ENCODE measurements at places on chromosomes 3 and 15.

GRCh38 chr3:48215876-48216275 lies 7.4 kb upstream of the CAMP start:
- DNase-seq: no peak

DNA sequence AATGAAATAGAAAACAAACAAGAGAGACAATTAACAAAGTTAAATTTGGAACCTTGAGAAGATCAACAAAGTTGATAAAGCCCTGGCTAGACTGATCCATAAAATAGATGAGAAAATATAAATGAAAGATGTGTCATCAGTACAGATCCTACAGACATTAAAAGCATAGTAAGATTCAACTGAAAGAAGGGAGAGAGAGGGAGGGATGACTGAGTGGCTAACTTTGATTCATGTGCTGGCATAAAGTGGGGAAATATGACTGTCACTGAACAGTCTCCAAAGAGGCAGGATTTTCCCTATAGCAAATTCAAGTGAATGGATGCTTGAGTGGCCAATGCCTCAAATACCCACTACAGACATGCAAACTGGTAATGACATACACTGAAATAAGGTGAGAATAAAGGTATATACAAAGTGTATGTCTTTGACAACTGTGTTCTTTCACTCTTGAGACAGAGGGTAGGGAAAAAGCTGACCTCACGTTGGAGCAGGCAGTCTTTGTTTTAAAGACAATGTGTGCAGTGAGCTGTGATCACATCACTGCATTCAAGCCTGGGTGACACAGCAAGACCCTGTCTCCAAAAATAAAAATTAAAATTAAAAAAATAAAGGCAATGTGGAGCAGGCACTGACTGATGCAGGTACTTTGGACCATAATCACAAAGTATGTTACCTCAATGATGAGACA lies 35.9 kb upstream of the CHD2 start:
- no peak for DNase-seq

- no peak for DNase-seq
Observed at GRCh38 chr3:128588147-128588546, 62.5 kb downstream of the RPN1 start.

GRCh38 chr3:133595341-133595740 lies 21.9 kb downstream of the CDV3 start:
- DNase-seq: no peak

DNA sequence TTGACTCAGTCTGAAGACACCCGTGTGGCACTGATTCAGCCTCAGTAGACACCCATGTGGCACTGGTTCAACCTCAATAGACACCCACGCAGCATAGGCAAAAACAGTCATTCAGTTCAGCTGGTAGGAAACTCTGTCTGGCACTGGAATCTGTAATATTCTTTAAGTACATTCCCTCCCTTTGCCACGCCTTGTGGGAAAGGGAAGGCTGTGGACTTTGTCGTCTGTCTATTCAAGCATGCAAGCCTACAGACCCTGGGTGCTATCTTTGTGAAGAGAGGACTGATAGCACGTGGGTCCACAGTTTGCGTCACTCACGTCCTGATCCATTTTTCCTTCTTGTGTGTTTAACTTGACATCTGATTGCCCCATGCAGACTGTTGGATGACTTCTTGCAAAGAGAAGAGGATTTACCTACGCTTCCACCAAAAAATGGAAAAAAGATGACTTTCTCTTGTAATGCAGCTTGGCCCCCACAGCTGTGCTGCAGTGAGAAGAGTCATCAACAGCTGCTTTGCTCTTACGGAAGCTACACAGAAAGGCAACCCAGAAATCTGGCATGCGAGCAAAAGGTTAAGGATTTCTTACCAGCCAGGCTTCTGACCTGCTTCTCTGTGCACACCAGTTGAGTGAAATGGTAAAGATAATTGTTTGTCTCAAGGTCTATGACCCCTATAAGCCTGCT lies 278.1 kb downstream of the ULK4 start:
- DNase-seq: no peak

DNA sequence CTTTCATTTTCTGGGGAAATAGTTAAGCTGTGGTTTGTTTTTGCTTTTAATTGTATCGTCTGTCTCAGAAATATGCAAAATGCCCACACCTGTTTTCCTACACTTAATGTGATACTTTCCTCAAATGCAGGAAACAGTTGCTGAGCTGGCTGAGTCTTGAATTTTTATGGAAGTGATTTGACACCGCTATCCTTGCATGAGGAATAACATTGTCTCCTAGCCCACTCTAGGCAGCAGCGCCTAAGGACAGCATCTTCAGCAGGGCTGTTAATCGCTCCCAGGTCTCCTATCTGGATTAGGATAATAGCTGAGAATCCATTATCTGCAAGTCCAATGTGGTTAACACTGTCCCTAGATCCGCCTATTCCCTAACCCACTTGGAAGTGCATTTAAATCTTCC lies 132.6 kb upstream of the NR2E3 start:
- no peak for DNase-seq

DNA sequence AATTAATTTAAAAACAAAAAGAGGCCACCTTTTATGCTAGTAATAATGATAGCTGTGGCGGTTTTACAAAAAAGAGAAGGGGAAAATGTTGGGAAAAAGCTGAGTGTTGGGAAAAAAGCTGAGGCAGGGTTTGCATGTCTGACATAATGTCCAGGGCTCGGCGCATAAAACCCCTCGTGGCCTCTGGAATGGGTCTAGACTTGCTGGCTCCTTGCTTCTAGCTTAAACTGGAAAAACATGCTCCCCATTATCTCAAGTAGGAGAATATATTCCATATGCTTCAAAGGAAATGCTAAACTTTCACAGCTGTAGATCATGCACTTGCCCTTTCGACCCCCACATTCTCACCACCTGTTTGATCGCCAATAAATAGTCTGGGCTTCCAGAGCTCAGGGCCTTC lies 53.0 kb downstream of the CYP19A1 start:
- DNase-seq: no peak

DNA sequence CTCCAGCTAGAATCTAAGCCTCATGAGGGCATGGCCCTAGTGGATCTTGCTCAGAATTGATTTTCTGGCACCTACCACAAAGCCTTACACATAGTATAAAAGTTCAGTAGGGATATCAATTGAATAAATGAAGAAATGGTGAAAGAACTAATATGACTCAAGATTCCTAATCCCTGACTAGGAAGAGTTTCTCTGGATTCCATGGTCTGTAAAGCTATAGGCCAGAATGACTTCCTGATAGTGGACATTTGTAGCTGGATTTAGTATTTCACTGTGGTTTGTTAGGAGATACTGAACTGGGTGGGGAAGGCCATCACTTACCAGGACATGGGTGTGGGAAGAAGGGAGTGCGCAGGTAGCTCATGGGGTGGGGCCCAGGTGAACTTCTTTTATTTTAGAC lies 168.9 kb downstream of the RAP2B start:
- no peak for DNase-seq

- DNase-seq: no peak
Observed at GRCh38 chr3:48273594-48274211, 32.8 kb downstream of the ZNF589 start.

DNA sequence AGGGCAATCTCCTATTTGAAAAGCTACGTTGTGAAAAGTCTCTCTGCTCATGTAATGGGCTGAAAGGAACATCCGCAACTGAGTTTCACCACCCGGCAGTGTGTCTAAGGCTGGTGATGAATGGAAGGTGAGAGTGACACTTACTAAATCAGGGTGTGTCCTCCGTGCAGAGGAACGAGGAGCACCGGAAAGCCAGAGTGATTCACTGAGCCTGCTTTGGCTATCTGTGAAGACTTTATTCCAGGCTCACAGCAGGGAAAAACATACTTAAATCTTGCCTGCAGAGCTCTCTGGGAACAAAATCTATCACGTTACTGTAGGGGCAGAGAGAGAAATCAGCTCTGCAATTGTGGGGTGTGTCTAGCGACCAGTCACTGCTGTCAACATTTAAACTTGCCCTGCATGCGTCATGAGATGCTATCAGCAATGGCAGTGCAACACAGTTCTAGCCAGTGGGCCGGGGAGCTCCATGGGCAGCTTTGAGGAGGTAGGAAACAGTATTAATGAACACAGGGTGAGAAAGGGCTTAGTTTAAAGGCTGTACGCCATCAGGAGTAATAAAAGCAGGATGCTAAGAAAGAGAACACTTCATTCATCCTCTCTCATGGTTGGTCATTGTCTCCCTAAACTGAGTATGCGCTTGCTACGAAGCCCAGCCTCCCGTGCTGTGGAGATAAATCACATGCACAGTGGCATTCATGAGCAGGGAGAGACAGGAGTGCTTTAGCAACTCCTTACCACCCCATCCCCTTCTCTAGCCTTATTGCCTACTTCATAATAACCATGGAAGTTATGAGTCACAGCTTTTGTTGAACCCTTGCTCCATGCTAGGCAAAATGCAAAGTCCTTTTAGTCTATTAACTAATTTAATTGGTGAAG lies 542.7 kb upstream of the ADAMTS9 start:
- no peak for DNase-seq

GRCh38 chr3:31635545-31635944 lies 102.8 kb downstream of the STT3B start:
- DNase-seq: no peak

DNA sequence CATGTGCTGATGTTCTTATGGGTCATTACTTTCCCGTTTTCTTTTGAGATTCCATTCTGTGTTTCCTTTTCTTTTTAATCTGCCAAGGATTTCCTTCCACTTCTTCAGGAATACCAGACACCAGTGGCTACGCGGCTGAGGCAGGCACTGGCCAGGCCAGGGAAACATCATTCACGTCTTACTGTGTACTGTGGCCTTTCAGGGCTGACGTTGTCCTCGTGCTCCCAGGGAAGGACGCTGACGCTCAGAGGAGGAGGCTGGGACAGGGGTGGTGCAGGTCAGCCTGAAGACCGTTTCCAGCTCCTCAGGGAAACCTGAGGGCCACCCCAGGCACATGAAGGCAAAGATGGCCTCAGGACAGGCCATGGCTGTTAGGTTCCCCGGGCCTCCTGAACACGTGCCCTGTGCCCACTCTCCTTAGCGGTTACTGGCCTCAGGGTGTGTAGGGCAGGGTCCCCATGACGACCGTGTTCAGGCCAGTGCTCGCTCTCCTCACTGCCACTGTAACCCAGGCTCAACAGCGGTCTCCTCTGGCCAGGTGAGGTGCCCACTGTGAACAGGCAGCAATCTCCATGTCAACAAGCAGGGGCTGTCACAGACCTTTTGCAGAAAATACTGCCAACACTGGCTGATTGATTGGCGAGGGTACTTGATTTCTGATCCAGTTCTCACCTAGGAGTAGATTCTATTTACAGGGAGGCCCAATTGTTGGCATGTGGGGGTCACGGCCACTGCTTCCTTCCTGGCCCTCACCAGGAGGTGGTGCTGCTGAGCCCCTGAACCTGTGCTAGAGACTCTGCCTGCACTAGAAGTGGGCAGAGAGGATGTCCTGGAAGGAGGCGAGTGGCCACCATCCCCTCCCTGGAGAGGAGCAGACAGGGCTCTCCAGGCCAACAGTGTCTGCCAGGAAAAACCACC lies 169.5 kb downstream of the ATP10A start:
- no peak for DNase-seq

DNA sequence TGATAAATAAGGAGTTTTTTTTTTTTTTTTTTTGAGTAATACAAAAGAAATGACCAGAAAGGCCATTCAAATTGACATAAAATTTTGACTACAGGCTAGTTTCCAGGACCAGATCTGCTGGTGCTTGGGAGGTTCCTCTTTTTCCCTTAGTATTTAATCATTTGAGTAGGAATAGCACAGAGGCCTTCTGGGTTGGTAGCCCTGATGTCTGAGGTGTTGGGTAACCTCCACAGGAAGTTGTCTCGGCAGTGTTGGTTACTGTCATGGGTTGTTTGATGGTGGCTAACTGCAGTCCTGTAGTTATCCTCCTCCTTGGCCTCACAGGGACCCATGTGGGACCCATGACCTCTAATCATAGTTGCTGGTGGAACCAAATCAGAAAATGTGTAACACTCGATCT lies 91.1 kb downstream of the USP13 start:
- DNase-seq: no peak

GRCh38 chr15:55606214-55606613 lies 18.1 kb upstream of the PYGO1 start:
- no peak for DNase-seq

- no peak for DNase-seq
Observed at GRCh38 chr15:40006003-40006402, 33.0 kb downstream of the SRP14 start.

DNA sequence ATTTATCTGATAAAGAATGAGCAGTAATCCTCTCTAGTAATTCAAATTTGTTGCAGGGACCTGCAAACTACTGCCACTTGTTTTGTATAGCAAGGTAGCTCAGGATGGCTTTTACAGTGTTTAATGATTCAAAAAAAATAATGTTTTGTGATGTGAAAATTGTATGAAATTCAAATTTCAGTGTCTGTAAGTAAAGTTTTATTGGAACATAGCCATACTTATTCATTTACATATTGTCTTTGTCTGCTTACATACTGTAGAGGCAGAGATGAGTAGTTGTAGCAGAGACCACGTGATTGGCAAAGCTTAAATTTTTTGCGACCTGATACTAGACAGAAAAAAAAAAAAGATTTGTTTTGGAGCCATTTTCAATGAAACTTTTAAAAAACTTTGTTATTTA lies 6.5 kb upstream of the UTS2B start:
- no peak for DNase-seq

DNA sequence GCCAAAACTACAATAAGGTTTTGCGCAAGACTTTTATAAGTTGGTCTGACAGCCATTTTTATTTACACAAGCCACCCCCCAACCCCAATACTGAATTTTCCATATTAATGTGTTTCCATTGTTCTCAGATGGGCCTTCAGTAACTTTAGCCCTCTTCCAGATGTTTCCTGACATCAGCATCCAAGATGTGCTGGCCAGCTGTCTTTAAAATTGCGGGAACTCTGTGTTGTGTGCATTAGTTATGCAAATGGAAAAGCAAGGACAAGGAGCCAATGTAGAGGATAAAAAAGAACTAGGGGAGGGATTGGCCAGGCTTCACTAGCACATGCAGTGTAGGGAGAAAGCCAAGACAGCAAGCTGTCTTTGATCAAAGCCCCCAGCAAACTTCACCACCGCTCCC lies 45.4 kb downstream of the COMMD2 start:
- no peak for DNase-seq

DNA sequence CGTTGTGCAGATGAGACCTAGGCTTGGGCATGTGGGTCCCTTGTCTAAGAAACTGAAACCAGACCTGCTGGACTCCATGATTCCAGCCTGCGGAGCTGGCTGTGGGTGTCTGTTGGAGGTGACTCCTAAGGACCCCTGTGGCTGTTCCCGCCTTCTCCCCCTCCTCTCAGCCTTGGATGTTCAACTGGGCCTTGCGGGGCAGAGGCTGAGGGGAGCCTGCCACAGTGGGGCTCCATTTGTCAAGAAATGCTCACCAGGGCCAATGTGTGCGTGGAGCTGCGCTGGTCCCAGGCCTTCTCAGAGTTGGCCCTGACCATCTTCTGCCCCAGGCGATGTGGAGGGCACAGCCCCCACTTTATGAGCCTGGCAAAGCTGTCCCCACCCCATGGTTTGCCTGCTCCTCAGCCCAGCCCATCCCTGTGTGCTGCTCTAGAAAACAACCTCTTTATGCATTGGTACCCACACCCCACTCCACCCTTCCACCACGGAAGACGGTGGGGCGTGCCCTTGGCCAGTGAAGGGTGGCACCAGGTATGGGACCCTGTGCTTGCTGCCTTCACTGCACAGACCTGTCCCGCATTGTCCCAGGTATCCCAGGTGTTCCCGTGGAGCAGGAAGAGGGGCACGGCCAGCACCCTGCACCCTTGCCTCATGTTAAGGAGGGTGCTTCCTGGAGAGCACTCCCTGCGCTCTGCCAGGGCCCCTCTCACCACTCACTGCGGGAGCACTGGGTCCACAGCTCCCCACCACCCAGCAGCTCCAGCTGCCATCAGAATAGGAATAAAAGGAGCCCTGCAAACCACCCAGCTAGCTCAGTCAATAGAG lies 7.9 kb downstream of the MESP2 start:
- DNase-seq: no peak

GRCh38 chr3:17233398-17233800 lies 348.6 kb downstream of the PLCL2 start:
- peak; percentile 24 for DNase-seq
